GM06990 (cell line): ENCODE measurements at places on chromosomes 12 and 14.

DNA sequence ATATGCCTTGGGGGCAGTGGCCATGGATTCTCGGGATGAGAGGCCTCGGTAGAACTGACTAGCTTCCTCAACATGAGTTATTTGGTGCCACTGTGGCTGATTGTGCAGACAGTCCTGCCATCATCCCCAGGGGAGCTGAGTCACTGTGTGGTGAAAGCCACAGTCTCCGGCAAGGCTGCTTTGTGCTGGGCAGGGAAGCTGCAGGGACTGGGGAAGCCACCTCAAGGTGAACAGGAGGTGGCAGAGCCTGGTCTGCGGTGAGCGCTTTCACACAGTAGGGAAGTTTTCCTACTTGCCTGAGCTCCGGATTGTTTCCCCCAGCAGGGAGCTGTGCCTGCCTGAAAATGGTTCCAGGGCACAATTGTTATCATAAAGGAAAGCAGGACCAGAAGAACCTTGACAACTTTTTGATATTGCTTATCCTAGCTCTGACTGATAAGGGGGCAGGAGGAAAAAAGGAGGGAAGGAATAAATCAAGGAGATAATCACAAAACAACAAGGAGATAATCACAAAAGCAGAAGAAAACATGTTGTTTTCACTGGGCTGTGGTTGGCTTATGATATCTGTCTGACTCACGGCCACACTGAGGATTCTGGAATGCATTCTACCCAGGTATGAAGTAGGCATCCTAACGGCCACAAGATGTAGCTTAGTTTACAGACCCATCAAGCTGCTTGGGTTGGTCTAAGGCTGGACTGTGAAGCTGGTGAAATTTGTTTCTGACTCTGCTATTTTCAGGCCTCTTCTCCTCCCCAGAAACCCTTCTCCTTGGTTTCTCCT is 32.2 kb upstream of the GNG2 start:
- peak; percentile 52 for DNase-seq

GRCh38 chr14:76203086-76204001 is 51.6 kb downstream of the GPATCH2L start:
- DNase-seq, result peak; percentile 66

GRCh38 chr14:78595797-78596196 is 425.6 kb downstream of the NRXN3 start:
- DNase-seq, result no peak

GRCh38 chr14:33375196-33375595 is 436.5 kb downstream of the NPAS3 start:
- no peak for DNase-seq

GRCh38 chr12:21526053-21526452 is at the start of gene SPX:
Gene SPX, plus strand, starts transcription at chr12:21526296. Its CDS starts 177 bp downstream, at chr12:21526473.
- DNase-seq, result no peak

GRCh38 chr14:81268016-81268416 is 47.3 kb upstream of the GTF2A1 start:
- DNase-seq, result no peak

GRCh38 chr12:124446364-124446763 is 121.0 kb downstream of the NCOR2 start:
- DNase-seq, result no peak
